Adrenal gland (tissue), 19 donors: ENCODE measurements at places on chromosomes 16 and 17. TPM values are rescaled to one million over a fixed set of nuclear protein-coding genes. Genes with fewer than 3 reads are reported as not detected.
A peak's percentile ranks its signal among the peaks of the same experiment; 100 is the strongest.

- peak; percentile 85 for DNase-seq
These were observed 43.9 kb upstream of the TEX2 start for GRCh38 chr17:64306850-64307463.

STX1B gene
- 0.71 TPM for polyA plus RNA-seq

NOL11 gene
- 52.8 TPM for polyA plus RNA-seq

DNA sequence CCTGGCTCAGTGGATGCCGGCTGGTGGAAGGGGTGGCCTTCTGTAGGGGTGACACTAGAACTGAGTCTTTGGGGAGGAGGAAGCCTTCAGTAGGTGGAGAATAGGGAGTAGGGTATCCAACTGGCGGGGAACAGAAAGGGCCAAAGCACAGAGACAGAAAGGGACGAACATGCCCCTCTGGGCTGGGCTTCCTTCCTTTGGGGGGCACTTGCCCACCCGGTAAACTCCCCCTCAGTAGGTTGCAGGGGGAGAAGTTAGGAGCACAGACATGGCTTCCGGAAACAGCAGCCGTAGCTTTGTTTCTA, 774 bp downstream of the ENGASE start:
- DNase-seq: no peak

DNA sequence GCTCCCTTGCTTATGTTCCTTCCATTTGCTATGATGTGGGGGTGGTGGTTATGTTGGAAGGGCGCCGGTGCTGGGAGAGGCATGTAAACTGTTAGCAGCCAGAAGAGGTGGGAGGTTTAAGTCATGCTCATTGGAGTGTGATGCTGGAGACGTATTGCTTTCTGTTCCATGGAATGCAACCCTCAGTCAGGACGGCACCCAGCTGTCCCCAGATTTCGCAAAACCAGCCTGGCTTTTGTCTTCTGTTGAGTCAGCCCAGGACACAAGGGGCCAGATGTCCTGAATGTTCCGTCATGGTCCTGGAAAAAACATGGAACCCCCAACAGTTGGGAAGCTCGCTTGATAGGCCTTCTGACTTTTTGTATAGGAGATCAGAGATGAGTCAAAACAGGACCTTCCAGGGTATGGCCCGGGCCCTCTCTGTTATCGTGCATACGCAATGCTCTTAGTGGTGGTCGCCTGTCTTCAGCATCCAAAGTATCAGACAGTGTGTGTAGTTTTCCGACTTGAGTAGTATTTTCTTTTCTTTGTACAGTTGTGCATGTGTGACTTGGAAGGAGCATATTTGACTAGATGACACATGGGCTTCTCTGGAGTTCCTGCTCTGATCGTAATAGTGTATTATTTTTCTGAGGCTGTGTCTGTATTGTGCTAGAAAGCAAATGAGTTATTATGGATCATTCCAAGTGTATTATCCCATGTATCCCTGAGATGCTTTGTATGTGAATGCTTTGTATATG, 201.9 kb downstream of the SNX29 start:
- DNase-seq: peak; percentile 70

GFAP gene
- polyA plus RNA-seq: 3.2 TPM

ZACN gene
- polyA plus RNA-seq: 3.3 TPM

ABCC6 gene
- polyA plus RNA-seq: 8.5 TPM

EVI2A gene
- 4.5 TPM for polyA plus RNA-seq

GRCh38 chr16:85025781-85026653, 1.6 kb upstream of the KIAA0513 start:
- DNase-seq: no peak

GRCh38 chr17:82053556-82054263, 2.0 kb downstream of the GPS1 start:
- no peak for DNase-seq

DNA sequence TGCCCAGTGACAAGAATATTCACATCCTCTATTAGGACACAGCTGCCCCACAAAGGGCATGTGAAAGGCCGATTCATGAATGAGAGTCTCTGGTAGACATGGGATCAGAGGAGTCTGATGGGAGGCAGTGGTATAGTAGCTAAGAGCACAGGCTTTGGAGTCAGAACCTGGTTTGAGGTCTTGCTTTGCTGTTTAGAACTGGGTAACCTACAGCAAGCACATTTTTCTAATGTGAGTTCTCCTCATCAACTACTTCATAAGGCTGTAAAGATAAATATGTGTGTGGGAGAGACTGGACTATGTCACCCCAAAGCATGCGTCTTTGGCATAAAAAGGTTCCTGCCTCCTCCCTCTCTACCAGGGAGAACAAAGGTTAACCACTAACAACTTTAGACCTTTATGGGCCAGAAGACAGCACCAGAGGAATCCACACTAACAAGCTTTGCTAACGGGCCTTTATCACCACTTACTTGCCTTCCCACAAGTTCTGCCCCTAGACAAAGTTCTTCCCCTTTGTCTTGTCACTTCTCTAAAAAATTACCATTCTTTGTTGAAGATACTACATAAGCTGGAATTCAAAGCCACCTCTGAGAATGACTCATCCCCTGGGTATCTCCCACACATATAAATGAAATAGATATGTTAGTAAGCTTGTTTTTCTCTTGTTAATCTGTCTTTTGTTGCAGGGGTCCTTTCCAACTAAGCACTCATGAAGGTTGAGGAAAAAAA, 21.1 kb downstream of the CDR2 start:
- DNase-seq: no peak

DNA sequence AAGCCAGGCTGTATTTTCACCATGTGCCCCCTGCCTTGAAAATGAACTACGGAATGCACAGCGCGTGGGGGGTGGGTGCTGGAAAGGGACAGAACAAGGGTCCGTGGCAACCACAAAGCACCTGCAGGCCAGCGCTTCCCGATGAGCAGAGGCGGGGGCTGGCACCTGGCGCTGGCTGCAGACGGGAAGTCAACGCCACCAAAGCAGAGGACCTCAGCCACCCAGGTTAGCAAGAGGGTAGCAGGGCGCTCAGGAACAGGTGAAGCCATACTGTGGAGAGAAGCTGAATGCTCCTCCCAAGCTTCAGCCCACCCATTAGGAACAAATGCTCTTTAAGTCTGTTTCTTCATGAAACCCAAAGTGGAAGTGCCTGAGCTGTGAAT, 64.7 kb downstream of the KLHDC4 start:
- DNase-seq: no peak

TBC1D3K gene
- 0.24 TPM for polyA plus RNA-seq

IRX6 gene
- not detected for polyA plus RNA-seq

- no peak for DNase-seq
These were observed 22.3 kb downstream of the GAN start for GRCh38 chr16:81337097-81337496.

MTSS2 gene
- polyA plus RNA-seq: 39.2 TPM

DNA sequence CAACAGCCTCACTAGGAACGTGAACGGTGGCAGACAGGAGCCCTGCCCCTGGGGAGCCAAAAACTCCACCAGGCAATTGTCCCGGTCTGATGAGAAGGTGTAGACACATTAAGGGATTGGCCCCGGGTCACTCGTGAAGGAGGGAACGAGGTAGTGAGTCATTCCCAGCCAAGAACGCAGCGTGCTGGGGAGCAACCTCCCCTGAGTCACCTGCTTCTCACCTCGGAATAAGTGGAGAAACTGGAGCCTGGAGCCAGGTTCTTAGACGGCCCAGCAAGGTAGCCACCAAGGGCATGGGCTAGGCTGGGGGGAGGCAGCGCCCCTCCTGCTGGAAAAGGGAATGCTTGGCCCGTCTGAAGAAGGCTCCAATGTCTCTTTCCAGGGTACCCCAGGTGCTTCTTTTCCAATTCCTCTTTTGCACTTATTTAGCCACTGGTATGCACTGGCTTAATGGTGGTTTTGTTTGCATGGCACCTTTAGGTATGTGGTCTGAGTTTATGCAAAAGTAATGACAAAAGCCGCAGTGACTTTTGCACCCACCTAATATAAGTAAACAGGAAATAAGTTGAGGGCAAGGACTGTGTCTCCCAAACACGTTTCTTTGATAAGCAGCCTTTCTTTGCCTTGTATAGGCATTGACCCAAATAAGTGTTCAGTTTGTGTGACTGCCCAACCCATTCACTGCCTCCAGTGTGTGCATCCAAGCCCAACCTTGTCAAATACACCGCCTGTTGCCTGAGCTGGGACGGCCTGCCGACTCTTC, 1.8 kb upstream of the HELZ start:
- DNase-seq: peak; percentile 66

DNA sequence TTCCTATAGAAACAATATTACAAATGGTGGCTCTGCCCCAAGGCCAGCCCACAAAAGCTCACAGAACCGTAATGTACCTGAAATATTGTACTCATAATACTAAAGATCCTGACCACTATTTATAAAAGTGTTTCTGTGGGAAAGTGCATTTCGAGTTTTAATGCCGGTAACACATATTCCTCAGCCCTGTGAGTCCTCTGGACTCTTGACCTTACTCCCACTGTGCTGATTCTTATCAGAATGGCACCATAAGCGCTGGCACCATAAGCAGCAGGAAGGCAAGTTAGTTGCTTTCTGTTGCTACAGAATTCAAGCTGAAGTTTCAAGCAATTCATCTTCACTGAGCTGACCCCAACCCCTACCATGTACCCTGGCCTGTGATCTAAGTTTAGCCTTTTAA, 36.4 kb upstream of the MED13 start:
- DNase-seq: no peak

DNA sequence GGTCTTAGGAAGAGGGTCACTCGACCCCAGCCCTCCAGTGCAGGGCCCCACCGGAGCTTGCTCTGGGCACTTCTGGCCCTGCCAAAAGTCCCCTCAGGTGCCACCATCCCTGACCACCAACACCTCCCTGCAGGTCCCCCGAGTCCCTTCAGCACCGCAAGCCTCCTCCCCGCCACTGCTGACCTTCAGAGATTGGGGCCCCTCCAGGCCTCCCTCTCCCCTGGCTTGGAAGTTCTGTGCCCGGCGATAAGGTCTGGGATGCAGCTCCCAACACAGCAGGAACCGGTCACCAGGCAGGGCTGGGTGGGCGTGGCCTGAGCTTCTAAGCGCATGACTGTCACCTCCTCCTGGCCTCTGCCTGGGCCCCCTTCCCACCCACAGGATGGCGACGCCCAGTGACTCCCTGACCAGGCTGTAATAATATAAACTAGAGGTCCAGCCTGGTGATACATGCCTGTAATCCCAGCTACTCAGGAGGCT, 11.2 kb downstream of the PIEZO1 start:
- no peak for DNase-seq

DNA sequence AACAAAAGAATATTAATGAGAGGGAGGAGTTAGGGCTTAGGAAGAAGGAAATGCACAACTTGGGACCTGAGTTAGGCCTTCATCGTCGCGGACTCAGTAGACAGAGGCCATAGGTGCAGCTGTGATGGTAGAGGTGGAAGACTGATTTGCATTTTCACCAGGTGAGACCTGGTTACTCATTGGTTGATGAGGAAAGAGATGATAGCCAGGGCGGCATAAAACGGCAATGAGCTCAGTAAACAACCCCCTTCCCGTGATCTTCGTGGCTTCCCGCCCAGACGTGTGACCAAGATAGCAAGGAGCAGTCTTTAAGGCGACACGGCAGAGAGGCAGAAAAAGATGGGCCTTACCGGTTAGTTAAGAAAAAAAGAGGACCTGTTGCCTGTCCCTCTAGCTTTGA, at the start of gene TMC5:
TMC5 (plus strand) TSS at position 244 of the 400 bp plus-strand sequence. CDS start 22,156 bp downstream, outside the sequence.
- no peak for DNase-seq

SYNGR3 gene
- polyA plus RNA-seq: 4.4 TPM
